T-cell (primary cell): ENCODE measurements at places on chromosomes 1 and 21.

DNA sequence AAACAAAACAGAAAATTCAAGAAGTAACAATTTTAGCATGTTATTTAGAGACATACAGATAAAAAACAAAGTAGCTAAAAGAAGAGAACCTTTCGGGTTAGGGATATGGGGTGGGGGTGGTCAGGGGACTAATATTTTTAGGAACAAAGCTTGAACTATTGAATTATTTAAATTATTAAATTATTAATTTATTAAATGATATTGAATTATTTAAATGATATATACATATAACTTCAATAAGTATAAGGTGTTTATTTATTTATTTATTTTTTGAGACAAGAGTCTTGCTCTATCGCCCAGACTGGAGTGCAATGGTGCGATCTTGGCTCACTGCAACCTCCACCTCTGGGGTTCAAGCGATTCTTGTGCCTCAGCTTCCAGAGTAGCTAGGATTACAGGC, 36.0 kb downstream of the EIF2B3 start:
- DNase-seq = no peak

DNA sequence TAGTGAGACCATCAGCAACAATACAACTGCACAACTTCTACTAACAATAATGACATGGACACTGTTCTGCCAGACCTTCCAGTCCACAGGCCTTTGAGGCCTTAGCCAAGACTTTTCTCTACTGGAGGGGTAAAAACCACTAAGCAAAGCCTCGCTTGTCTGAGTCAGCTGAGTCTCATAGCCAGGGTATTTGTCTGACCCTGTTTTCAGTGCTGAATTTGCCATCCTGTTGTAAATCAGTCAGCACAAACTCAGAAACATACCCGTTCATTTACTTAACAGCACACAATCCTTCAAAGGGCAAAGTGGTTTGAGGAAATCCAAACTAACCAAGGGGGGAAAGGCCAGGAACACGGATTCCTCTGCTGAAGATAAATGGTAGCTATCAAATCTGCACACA, 537.8 kb downstream of the SMYD3 start:
- DNase-seq = no peak

GRCh38 chr1:100762461-100762860, 42.9 kb downstream of the VCAM1 start:
- no peak for DNase-seq

DNA sequence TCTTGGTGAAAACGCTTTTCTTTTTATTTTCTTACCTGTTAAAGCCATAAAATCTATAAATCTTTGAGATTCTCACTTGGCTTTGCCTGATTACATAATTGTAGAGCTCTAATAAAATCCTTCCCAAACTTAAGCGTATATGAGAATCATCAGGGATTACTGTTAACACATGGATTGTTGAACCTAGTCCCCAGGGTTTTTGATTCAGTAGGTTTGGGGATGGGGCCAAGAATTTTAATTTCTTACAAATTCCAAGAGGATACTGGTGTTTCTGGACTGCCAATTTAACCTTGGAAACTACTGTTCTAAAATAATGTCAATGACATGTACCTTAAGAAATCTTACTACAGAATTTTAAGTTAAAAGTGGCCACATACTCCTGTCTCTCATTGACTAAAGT, 694.2 kb downstream of the BRINP3 start:
- no peak for DNase-seq

- DNase-seq = no peak
Observed at GRCh38 chr1:48450505-48450904, 21.5 kb downstream of the SPATA6 start.
